RKO (cell line): ENCODE measurements at places on chromosomes 7 and 10.

DNA sequence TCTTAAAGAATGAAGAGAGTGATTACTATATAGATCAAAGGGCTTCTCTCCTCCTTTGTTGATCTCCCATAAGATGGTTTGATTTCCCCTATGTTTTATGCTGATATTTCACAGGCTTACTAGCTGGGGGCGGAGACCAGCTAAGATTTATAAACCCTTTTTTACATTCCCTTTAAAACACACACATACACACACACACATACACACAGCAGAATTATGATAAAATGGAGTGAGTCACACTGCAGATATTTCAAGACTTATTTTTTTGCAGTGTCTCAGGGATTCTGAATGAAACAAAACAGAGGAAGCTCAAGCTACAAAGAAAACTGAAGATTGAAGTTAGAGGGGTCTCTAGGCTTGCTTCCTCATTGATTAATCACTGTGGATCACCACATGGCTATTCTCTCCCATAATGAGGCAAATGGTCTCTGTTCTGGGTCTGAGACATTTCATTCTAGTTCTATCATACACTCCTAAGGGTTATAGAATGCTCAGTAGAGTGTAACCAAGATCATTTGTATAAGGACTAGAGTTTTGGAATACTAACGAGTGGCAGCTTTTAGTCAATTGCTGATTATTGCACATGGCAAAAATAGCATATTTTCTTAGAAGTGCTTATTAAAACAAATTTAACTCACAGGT lies 18.6 kb downstream of the INA start:
- peak; percentile 33 for DNase-seq

- DNase-seq = no peak
These were observed 112.4 kb upstream of the FAM171A1 start for GRCh38 chr10:15483215-15484075.

DNA sequence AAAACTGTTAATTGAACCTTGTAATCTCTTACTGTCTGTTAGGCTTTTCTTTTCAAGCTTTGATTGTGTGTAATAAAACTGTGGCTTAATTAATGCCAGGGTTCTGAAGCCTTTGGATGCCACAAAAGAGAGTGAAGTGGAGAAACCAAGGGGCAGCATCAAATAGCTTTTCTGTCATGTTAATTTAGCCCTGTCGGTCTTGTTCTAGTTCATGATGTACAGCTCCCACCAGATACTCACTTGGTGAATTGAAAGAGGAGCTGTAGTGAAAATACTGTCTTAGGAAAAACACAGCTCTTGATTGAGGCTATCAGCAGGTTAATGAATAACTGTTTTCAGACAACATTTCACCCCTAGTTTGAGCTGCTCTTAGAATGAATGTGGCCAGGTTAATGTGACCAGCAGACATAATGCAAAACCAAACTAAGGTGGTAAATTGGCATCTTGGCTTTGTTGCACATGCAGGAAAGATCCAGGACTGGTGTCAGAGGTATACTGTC lies 94.2 kb downstream of the POLL start:
- no peak for DNase-seq

DNA sequence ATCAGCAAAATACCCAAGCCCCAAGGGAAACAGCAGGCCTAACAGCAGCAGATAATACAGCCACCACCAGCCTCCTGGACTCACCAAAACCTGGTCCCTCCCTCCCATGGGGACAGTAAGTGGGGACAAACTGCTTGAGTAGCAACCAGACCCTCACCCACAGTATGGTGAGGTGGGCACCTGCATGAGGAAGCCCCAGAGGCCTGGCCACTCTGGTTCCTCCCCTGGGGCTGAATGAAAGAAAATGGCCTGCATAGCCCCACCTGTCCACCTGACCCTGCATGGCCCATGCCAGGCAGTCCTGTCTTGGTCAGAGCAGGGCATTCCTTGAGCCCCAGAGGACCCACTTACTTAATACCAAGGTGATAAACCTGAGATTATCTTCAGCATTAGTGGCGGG lies 13.0 kb upstream of the C10orf90 start:
- no peak for DNase-seq

- DNase-seq = peak; percentile 8
These were observed 109.1 kb downstream of the MTERF1 start for GRCh38 chr7:91771394-91771793.

DNA sequence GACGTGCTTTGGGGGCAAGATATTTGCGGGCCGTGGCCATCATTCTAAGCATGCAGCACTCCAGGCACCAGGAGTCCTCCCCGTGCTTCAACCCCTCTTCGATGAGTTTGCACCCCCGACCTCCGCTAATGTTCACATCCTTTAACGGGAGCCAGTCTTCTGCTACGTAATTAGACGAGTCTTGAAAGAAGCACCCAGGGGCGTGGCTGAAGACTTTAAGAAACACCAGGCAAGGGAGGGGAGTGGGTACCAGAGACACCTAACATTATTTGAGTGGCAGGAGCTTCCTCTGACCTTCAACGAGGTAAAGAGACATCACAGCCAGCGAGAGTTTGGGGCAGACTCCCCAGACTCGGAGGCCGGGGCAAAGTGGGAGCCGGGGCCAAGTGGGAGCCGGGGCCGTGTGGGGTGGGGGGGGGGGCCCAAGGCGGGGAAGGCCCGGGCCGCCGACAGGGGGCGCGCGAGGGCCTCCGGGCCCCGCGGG lies 31.1 kb upstream of the TOMM7 start:
- peak; percentile 30 for DNase-seq

DNA sequence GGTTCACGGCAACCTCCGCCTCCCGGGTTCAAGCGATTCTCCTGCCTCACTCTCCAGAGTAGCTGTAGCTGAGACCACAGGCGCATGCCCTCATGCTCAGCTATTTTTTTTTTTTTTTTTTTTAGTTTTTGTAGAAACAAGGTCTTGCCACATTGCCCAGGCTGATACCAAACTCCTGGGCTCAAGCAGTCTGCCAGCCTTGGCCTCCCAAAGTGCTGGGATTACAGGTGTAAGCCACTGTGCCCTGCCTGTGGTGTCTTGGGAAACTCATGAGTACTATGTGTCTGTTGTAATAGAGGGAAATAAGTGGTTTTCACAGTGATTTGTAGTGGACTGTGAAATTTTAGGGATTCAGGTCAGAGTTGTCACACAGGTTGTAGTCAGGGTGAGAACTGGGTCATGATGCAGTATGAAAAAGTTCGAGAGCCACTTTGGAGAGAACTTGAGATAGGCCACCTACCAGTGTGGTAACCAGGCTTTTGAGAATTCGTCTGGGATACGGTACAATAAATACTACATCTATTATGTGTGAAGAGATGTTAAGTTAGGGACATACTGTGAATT lies 30.4 kb downstream of the SIRT1 start:
- DNase-seq = no peak

DNA sequence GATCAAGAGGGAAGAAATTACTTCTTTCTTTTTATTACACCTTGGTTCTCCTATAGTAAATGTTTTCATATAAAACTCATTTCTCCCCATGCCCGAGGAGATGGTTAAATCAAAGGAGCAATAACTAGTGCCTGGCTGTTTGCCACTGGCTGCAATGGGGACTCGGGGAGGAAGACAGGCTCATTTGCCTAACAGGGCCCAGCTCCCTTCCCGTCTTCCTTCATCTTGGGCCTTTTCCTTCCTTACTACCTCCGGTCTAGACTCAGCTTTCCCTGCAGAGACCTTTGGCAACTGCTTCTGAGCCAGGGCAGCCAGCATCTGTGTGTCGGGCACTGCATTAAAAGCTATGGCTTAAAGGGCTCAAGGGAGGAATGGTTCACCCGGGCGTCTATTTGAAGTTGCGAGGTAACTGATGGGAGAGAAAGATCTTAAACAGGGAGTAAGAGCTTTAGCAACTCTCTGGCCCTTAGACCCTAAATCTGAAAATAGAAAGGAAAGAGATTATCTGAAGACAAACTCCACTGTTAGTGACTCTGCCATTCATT lies 63.5 kb downstream of the CALD1 start:
- no peak for DNase-seq

GRCh38 chr7:100469227-100470044 lies 5.4 kb upstream of the SPACDR start:
- DNase-seq = peak; percentile 79

GRCh38 chr10:3755440-3756359 lies 29.3 kb downstream of the KLF6 start:
- peak; percentile 33 for DNase-seq

DNA sequence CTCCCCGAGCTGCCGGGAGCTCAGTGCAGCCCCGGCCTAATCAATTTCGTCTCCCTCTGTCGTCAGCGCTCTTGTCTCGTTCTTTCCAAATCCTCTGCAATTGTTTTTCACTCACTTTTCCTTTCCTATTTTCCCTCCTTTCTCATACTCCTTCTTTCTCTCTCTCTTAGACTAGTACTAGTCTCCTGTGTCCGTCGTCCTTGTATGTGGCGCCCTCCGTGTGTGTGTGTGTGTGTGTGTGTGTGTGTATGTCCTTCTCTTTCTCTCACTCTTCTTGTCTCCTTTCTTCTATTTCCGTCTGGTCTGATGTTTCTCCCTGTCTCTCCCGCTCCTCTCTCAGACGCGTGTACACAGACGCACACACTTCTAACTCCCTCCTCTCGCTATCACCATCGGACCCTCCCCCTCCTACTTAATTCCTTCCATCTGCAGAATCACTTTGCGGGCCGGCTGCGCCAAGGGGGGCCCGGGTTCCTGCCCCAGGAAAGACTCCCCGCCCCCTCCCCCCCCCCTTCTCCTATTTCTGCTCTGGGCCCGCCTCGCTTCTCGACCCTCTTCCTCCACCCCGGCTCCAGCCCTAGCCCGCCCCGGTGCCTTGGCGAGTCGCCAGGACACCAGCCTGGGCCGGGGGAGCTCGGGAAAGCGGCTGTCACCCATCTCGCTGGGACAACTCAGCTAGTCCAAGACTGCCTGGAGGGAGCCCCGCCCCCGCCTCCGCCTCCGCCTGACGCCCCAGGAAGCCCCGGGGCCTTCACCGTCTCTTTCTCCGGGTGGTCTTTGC lies 743 bp upstream of the ZCCHC24 start:
- no peak for DNase-seq

- no peak for DNase-seq
These were observed 543.6 kb upstream of the GALNT17 start for GRCh38 chr7:70588191-70588921.

- DNase-seq = no peak
These were observed 38.1 kb downstream of the CPED1 start for GRCh38 chr7:121026577-121027111.

GRCh38 chr10:127612-128432 lies 7.4 kb upstream of the ZMYND11 start:
- DNase-seq = no peak

GRCh38 chr7:80357530-80357929 lies 154.3 kb downstream of the GNAT3 start:
- no peak for DNase-seq

- DNase-seq = no peak
These were observed 14.0 kb downstream of the SLC16A12 start for GRCh38 chr10:89521368-89521767.

GRCh38 chr7:17333221-17333620 lies 34.8 kb downstream of the AHR start:
- DNase-seq = no peak

- no peak for DNase-seq
These were observed 44.9 kb downstream of the PNLIPRP2 start for GRCh38 chr10:116665541-116666125.

GRCh38 chr10:132345345-132345744 lies 13.4 kb downstream of the LRRC27 start:
- no peak for DNase-seq

DNA sequence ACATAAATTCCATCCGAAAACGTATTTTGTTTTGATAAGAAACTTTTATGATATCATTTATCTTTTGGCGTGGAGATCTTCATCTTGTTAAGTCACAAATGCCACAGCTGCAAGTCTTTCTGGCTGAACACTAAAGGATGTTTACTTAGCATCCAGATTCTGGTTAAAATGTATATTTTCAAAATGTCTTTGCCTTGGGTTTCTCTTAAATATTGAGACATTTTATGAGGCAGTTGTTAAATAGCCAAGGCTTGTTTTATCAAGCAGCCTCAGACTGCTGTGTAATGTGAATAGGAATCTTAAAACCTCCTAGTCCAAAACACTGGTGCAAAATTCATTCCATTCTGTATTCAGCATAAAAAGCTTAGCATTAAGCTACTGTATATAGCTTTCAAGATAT lies 136.3 kb upstream of the FZD1 start:
- DNase-seq = no peak

DNA sequence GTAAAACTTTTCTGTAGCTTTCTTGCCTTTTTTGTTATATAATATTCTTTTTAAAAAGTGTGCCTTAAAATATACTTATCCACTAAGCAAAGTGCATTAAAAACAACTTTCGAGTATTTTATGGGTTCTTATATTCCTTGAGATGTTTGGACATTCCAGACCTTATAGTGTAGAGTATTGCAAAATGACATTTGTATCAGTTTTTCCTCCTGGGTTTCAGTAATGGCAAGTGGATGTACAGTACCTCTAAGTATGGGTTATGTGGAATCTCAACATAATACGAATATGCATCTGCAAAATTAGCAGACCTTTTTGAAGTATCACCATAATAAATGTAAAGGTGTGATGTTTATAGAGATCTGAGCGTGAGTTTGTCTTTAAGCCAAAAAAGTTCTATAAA lies 2.7 kb downstream of the CDK13 start:
- DNase-seq = peak; percentile 10

- no peak for DNase-seq
These were observed 52.1 kb downstream of the GNAI1 start for GRCh38 chr7:80186721-80187120.

- DNase-seq = no peak
These were observed 42.0 kb upstream of the SLC13A1 start for GRCh38 chr7:123241809-123242208.

DNA sequence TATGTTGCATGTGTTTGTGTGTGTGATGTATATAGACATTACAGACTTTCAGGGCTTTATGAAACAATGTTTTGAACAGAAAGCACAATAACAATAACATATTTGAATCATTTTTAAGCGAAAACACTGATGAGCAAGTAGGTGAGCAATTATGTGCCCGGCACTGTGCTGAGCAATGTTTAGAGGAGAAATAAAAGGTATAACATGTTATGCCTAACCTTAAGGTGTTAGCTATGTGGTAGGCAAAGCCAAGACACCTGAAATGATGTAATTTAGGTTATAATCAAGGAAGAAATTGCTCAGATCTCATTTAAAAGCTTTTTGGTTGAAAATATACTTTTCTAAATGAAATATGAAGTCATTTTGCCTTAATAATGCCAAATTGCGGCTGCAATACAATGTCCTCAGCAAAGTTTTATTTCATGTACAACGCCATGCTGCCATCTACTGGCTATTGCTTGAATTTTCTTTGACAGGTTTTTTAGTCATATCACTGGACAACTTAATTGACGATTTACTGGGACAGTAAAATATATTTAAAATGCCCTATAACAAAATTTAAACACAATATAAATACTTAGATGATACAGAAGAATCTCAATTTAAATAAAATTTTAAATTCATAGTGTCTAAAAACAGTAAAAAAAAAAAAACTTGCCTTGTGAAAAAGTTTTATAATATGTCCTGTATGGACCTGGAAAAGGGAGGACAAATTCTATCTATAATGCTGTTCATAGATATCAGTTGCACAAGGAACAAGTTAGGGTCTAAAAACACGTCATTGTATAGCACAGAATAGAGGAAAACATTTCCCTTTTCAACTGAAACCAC lies 131.1 kb upstream of the CDK1 start:
- peak; percentile 65 for DNase-seq

GRCh38 chr7:36601601-36602000 lies 122.7 kb downstream of the AOAH start:
- no peak for DNase-seq

- no peak for DNase-seq
These were observed 442.0 kb downstream of the GFRA1 start for GRCh38 chr10:115831016-115831415.

- DNase-seq = peak; percentile 85
These were observed 145.1 kb downstream of the PLXNA4 start for GRCh38 chr7:132430861-132431822.
